ENCODE measurements at places on chromosomes 1 and 21.
A peak's percentile ranks its signal among the peaks of the same experiment; 100 is the strongest.

DNA sequence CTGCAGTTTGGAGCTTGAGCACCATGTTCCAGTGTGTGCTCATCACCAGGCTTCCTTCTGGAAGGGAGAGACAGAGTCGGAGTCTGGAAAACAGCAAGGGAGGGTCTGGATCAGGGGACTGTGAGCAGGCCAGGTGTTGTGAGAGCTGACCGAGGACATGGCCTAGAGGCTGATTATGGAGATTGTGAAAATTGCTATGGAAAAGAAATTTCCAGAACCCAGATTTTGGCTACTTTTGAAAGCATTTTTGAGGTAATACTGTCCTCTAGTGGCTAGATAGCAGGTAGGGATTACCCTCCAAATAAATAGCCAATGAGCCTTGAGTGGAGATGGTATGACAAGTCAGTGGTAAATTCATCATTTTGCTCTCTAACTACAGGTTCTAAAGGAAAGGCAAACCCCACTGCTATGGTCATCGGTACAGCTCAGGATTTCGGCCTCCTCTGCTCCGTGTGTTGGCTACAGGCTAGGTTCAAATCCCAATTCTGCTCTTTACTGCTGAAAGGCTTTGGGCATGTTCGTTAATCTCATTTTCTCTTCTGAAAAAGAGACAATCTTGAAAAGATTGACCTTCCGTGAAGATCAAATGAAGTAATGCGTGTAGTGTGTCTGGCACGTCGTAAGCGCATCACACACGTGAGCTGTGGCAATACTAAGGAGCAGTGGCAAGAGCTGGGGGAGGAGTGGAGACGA lies 1.0 kb upstream of the HAO2 start:
- DNase-seq = peak; percentile 21

GRCh38 chr1:54614024-54614423 lies 9.3 kb downstream of the FAM151A start:
- no peak for DNase-seq

DNA sequence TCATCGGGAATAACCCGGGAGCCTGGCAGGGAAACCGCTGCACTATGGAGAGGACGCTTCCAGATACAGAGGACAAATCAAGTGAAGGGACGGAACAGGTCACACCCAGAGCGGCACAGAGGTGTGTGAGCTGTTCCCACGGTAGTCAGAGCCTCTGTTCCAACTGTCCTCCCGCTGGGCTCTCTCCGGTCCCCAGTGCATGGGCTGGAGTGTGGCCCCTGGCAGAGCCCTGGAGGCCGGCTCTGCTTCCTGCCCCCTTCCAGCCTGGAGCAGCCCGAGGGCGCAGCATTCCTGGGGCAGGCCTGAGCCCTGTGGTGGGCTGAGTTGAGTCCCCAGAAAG lies 11.9 kb upstream of the ZBTB21 start:
- no peak for DNase-seq

DNA sequence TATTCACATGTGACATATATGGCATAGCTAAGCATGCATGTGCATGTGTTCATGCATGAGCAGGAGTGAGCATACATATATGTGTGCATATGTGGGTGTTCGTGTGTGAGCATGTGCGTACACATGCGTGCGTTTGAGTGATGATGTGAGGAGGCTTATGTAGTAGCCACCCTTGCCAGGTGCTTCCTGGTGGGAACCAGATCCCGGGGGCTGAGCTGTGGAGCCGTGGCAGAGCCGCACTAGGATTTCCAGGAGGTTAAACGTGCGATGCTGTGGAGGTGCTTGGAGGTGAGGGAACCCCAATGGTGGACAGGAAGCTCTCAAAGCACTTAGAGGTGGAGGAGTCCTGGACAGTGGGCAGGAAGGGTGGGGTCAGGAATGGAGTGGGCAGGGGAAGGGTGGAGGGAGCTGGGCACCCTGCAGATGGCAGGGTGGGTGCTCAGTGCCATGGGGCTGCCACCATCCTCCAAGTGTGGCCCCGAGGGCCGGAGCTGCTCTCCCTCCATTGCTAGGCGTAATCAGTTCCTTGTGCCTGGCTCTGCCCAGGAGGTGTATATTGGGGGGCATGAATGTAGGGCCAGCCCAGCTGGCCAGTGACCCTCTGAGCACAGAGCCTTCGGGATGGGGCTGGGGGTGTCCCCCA lies 48.5 kb downstream of the COL18A1 start:
- DNase-seq = no peak

- no peak for DNase-seq
Observed at GRCh38 chr1:1664941-1665814, 6.4 kb upstream of the CDK11B start.

DNA sequence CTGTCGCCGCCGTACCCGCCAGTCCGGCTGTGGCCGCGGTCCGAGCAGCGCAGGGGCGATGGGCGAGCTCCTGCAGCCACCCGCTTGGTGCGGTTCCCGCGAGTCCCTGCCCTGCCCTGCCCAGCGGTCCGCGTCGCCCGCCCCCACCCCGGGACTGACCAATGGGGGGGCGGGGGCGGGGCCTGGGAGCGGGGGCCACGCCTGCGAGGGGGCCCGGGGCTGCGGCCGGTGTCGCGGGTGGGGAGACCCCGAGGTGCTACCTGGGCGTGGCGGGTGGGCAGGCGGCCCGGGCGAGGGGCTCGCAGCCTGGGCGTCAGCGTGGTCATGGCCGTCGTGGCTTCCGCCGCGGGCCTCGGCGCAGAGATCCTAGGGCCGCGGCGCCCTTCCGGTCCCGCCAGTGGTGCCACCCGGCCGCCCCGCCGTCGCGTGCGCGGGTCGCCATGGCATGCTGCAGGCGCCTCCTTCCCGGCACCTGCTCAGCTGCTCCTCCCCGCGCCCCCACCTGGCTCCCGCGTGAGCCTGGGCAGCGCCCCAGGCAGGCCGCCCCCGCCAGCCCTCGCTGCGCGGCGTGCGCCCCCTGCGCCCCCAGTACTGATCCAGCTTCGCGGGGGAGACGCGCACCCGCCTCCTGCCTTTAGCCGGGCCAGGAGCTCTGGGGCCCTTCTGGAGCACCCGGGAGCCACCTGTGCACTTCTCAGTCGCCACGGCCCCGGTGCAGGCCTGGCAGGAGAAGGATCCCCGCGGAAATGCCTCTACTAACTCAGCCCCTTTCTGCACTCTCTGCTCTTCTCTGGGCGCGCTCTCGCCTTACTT lies at the start of gene BMP8B:
Gene BMP8B, minus strand, starts transcription at position 108 of the 813 bp plus-strand sequence. CDS start 380 bp downstream, outside the sequence.
- peak; percentile 28 for DNase-seq

DNA sequence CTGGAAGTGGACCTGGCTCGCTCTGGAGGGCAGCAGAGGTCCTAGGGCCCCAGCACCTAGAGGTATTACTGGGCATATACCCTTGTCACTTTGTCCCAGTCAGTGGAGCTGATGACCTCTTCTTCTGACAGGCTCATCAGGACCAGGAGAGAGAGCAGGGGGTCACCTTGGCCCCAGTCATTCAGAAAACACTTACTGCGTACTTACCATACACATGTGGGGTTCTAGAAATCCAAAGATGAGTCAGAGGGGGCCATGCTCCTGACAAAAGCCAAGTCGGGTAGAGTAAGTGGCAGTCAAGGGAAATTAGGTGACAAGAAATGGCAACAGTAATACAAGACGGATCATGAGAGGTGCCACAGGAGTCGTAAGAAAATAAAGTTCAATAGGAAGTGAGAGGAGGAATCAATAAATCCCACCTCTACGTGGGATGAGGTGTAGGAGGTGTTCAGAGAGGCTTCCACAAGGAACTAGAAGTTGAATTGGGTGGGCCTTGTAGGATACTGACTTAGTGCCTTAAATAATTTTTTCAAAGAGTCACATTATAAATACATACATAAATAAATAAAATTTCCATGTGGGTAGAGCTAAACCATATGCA lies 6.8 kb downstream of the KCNC4 start:
- no peak for DNase-seq

- DNase-seq = no peak
Observed at GRCh38 chr21:25809013-25809412, 74.2 kb downstream of the GABPA start.

- DNase-seq = no peak
Observed at GRCh38 chr21:16535102-16535422, 805.3 kb downstream of the USP25 start.

DNA sequence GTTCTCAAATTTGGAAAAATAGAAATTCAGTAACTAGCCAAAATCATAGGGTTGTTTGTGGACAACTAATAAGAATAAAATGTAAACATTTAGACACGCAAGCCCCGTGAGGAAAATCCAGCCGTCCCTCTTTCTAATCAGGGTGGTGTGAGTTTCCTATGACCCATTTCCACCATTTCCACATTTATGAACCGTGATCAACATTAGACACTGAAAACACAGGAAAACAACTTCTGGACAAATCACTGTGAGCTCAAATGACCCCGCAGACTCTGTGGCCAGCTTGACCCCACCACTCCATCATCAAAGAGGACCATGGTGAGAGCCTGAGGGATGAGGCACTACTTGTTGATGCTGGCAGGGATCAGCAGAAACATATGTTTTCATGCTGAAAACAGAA lies 101.0 kb downstream of the SIM2 start:
- DNase-seq = no peak

DNA sequence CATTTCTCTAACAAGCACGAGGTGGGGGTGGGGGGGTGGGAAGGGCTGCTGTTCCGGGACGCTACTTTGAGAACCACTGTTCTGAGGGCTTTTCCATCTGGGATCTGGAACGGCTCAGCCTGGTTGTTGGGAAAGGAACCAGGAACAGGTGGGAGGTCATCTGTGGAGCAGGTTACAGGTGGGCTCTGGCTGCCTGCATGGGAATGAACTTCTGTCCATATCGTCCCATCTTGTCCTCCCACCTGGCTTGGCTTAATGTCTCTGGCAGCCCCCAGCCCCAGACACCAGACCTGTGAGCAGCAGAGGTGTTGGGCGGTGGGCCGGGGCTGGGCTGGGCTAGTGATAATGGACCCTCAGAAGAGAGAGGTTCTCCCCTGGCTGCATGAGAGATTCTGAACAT lies 69.4 kb upstream of the TARDBP start:
- no peak for DNase-seq

GRCh38 chr1:117359561-117360289 lies 7.5 kb upstream of the MAN1A2 start:
- DNase-seq = no peak

GRCh38 chr1:219433001-219433400 lies 179.9 kb downstream of the ZC3H11B start:
- DNase-seq = no peak

- peak; percentile 66 for DNase-seq
Observed at GRCh38 chr1:42680921-42681683, 1.1 kb upstream of the YBX1 start.

DNA sequence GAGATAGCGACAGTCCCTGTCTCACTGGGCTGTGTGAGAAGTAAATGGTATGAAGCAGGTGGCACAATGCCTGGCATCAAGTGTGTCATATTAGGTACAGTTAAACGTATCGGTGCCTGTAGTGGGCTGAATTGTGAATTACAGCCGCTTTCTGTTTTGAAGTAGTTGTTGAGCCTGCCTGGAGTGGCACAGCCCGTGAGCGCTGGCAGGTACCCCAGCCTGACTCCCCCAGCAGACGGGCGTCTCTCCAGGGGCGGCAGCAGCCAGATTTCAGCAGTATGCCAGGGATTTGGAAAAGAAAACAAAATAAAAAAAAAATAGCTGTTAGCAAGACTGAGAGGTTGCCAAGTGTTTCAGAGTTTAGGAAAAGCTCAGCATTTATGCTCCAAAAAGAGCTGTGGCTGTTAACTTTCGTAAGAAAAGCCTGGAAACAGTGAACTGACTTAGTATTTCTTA lies 26.6 kb upstream of the GPR153 start:
- no peak for DNase-seq

DNA sequence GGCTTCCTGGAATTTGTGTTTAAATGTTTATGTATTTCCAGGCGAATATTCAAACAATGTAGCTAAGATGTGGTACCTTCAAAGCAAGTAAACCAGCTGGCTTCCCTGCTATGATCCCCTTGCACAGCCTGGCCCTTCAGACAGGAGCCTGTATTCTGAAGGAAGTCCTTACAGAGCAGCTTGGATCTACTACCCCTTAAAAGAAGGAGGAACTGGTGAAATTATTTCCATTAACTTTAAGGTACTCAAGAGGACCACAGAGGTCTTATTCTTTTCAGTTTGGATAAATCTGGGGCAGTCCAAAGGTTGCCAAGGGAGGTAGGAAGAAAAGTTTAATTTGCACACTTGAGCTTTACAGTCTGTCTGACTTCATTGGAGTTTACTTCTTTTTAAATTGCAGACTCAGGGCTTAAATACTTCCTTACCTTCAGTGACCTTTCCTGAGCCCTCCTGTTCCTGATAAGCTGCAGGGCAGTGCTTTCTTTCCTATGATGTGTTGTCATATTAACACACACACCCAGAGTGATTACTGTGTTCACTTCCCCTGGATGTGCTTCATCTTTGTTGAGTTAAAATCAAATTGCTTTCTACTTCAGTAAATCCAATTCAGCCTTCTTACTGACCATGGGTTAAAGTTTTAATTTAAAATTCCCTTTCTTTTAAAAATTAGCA lies 40.5 kb downstream of the DISC1 start:
- DNase-seq = no peak

DNA sequence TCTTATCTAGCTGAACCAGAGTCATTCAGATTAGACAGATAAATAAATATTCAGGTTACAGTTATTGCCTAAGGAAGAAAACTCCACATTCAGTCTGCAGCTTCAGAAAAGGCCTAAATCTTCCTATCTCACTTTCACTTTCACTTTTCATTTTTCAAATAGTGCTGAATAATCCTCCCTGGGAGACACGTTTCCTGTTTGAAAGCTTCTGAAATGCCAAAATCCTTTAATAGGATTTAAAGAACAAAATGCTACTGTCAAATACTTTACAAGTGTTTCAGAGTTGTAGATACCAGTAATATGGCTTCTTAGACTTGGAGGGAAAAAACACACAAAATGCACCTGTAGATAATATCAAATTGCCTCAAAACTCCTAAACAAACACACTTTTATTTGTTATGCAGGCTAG lies 3.9 kb downstream of the PSMB2 start:
- DNase-seq = no peak

DNA sequence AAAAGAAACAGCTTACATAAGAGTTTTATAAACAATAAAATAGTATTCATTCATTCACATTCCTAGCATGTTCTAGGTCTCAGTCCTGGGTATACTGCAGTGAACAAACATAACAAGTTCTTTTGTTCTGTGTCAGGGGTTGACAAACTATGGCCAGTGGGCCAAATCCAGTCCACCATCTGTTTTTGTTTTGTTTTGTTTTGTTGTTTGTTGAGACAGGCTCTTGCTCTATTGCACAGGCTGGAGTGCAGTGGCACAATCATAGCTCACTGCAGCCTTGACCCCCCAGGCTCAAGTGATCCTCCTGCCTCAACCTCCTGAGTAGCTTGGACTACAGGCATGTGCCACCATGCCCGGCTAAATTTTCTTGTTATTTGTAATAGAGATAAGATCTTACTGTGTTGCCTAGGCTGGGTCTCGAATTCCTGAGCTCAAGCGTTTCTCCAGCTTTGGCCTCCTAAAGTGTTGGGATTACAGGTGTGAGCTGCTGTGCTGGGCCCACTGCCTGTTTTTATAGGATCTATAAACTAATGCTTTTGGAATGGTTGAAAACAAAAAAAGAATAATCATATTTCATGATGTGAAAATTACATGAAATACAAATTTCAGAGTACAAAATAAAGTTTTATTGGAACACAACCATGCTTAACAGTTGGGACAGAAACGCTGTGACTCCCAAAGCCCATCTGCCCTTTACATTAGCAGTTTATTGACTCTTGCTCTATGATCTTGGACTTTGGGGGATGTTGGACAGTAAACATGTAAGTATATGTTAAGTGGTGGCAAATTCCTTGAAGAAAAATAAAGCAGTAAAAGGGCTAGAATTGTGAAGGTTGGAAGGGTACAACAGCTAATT lies 17.9 kb downstream of the CAPZA1 start:
- DNase-seq = no peak

Measured in NCI-H526 (cell line).